ENCODE measurements at places on chromosomes 7 and 10.

DNA sequence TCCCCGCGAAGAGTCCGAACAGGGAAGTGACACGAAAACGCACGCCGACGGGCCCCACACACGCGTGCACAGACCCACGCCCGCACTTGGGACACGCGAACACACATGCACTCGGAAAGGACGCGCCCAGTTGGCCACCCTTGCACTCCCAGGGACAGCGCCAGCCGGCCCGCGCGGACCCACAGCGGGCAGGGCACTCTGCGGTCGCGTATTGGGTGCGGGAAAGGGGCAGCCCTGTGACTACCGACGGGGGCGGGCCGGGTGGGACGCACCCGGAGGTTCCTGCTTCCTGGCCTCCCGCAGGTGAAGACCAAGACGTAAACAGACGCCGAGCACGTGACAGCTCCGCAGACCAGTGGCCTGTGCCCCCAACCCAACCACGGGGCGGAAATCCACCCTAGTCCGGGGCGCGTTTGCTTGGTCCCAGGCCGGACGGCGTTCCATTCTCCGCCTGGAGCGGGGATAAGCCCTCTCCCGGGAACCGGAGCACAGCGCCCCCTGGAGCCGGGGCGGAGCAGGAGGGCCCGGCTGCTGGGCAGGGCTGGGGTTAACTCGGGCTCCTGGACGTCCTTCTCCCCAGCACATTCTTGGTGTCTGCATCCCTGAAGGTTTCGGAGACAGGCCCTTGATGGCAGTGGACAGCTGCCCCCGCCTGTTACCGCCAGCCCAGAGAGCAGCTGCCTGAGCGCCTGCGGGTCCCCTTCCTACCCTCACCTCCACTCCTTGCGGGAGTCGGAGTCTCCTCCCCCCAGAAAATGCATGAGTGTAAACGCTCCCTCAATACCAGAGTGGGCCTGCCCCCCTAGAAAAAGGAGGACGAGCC lies 2.0 kb upstream of the LZTS2 start:
- DNase-seq = no peak

DNA sequence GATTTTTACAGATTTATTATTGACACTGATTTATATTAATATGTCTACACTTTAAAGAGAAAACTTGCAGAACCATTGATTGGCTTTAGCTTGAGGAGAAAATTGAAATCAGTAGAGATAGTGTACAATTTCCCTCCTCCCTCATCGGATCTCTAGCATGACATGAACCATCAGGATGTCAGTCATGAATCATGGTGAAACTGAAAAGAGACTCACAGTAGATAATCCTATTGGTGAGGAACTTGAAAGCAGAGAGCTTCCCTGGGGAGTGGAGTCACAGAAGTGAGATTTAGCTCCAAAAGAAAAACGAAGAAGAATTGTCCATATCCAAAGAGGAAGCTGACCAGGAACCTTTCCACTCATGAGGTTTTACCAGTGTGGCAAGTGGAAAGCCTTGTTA lies 346.8 kb downstream of the ABCA13 start:
- DNase-seq = no peak

- DNase-seq = no peak
Measured at GRCh38 chr7:13800694-13801448, 188.6 kb downstream of the ETV1 start.

DNA sequence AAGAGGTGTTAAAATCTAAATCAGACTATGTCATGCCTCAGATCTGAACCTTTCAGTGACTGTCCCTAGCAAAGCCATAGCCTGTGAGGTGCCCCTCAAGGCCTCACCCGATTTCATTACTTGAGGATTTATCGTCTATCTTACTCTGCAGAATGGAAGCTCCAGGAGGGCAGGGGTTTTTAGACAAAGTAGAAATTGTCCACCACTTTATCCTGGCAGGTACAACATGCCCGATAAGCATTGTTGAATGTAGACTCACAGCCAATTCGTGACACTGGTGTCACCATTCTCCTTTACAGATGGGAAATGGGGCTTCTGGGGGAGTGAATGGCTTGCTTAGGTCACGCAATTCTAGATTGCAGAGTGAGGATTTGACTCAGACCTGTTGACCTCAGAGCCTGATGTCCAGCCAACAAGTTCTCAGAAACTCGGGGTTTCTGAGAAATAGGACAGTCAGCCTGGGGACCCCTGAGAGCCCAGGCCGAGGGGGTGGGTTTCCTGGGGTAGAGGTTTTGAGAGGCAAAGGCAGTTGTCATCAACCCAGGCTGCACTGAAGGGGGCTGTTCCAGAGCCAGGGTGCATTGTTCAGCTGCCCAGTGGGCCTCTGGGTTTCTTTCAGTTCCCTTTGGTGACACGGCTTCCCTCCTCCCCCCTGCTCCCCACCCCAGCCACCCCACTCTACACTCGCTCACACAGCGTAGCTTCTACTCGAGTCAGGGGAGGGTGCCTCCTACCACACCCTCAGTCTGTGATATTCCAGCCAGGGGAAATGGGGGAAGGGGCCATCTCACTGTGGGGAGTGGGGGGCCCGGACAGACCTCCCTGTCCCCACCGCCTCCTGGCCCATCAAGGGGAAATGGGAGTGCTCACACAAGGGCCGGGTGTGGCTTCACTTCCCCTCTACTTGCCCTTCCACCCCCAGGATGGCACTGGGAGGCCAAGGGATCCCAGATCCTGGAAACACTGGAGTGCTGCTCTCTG lies 3.1 kb upstream of the IRF5 start:
- DNase-seq = no peak

DNA sequence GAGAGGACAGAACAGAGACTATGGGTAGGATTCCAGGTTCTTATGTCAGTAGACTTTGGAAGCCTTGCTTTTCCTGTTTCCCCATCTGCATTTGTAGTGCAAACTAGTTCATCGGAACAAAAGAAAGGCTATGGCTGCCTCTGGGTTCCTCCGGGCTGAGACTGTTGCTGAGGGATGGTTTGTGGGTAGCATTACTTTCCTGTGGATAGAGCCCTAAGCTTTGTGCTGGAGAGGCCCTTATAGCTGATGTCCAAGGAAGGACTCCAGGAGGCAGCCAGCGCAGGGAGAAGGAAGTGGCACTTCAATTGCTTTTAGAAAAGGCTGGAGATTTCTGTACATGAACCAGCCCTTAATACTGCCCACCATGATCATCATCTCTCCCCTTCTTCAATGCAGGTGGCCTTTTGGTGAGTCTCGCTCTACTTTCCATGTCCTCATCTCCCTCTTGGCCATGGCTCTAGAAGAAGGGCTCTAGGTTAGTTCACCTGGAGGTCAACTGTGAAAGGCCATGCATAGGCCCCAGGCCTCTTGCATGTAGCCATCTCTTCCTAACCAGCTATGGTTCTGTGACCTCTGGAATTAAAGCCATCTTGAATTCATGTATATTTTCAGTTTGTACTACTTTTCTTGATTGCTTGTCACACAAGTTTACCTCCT lies 15.4 kb downstream of the MXI1 start:
- DNase-seq = no peak

DNA sequence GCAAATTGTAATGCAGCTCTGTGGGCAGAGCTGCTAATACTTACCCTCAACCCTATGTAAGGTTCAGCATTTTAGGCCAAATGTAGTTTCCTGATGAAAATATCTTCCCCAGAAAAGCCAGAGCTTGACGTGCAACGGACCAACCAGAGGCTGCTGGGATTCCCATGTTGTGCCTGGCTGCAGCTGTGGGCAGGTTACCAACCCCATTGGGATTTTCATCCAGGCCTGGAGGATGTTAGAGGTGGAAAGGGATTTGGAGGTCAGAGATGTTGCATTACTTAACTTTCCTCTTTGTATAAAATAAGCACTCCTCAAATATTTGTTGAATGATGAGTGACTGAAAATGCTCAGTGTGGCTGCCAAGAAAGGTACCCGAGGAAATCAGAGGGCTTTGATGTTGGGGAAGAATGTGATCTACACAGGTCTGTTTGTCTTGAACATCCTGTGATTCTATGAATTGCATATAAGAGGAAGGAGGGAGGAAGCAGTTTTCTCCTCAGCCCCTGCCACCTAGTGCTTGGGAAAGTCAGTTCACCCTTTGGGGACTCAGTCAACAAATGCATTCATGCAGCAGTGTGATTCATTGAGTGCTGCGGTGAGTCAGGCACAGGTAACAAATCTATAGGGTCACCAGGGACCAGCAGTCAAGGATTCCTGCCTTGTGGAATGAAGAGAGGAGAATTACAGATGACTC lies 487.2 kb downstream of the RPS24 start:
- no peak for DNase-seq

- DNase-seq = no peak
Measured at GRCh38 chr10:1659221-1659791, 78.0 kb downstream of the ADARB2 start.

- no peak for DNase-seq
Measured at GRCh38 chr10:20041931-20042330, 225.7 kb downstream of the PLXDC2 start.

GRCh38 chr10:32197423-32197822 lies 141.2 kb upstream of the KIF5B start:
- no peak for DNase-seq

GRCh38 chr10:110348336-110348735 lies 43.6 kb upstream of the SMNDC1 start:
- DNase-seq = no peak

GRCh38 chr10:131688304-131688703 lies 212.5 kb upstream of the PPP2R2D start:
- DNase-seq = no peak

DNA sequence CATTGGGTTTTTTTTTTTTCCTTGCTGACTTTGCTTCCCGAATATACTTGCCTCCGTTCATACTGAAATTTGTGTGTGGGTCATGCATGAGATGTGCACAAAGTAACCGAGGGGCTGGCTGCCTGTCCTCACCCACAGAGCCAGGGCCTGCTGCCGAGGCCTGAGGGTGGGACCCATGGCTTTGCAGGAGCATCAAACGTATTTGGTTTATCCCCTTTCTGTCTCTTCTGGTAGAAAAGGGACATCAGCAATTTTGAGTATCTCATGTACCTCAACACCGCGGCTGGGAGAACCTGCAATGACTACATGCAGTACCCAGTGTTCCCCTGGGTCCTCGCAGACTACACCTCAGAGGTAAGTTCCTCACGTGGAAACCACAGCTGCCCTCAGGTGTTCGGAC lies 3.5 kb upstream of the LRRC18 start:
- DNase-seq = no peak

GRCh38 chr7:32618470-32618869 lies 123.2 kb downstream of the AVL9 start:
- DNase-seq = no peak

- no peak for DNase-seq
Measured at GRCh38 chr10:20289070-20289828, 473.0 kb downstream of the PLXDC2 start.

DNA sequence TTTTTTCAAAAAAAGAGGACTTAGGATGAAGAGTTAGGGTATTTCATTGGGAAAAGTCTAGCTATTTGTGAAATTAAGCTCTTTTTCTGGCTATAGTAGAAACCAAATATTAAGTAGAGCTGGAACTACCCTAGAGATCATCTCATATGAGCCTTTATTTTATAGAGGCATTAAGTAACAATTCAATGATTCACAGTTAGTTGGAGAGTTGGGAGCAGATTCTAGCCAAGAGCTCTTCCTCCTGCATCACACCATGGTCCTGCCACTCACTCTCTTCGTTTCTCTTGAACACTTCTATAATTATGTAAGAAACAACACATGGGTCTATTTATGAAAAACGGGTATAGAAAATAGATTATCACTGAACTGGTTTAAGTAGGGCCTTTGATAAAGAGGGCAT lies 76.1 kb upstream of the ANK3 start:
- no peak for DNase-seq

DNA sequence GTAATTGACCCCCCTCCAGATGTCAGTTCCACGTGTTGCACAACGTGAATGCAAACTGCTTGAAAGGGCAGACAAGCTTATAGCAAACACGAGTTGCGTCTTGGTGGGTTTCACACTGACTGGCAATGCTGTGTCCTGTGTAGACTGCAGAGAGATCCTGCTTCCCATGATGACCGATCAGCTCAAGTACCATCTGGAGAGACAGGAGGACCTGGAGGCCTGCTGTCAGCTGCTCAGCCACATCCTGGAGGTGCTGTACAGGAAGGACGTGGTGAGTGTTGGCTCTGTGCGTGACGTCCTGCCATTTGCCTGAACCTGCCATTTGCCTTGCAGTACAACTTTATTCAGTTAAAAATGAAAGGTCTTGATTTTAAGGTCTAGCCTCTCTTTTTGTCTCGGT lies 71.1 kb downstream of the INSYN2A start:
- no peak for DNase-seq

GRCh38 chr10:44370731-44371248 lies 14.1 kb downstream of the CXCL12 start:
- no peak for DNase-seq

- DNase-seq = no peak
Measured at GRCh38 chr10:74058658-74059057, 60.7 kb downstream of the VCL start.

GRCh38 chr7:147700702-147701101 lies 889.9 kb upstream of the C7orf33 start:
- DNase-seq = no peak

DNA sequence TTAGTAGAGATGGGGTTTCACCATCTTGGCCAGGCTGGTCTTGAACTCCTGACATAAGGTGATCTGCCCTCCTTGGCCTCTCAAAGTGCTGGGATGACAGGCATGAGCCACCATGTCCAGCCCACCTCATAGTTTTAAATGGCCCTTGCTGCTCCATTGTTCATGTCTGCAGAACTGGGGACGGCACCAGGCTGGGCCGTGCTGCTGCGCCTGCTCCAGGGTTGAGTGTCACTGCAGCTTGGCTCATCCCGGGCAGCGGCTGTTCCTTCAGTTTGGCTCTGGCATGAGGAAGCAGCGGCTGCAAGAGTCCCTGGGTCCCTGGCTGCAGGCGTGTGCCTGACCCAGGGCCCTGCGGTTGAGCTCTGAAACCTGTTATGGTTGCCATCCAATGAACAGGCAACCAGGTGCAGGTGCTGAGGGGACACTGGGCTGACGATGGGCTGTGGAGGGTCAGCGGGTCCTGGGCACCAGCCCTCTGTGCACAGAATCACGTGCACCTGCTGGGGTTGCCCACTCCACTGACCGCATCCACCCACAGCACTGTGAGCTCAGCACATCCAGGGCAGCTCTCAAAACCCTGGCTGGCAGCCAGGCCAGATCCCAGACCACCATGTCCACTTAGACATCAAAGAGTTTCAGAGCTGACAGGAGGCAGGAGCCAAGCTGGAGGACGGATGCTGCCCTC lies 70.2 kb upstream of the PPP2R2D start:
- DNase-seq = no peak

GRCh38 chr7:2525658-2526630 lies 6.4 kb downstream of the LFNG start:
- DNase-seq = no peak

DNA sequence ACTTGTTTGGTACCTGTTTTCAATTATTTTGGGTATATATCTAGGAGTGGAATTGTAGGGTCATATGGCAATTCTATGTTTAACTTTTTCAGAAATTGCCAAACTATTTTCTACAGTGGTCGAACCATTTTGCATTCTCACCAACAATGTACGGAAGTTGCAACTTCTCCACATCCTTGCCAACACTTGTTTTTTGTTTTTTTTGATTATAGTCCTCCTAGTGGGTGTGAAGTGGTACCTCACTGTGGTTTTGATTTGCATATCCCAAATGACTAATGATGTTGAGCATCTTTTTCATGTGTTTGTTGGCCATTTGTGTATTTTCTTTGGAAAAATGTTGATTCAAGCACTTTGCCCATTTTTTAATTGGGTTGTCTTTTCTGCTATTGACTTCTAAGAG lies 122.1 kb downstream of the RPS24 start:
- no peak for DNase-seq

GRCh38 chr7:8592167-8592566 lies 158.8 kb downstream of the NXPH1 start:
- DNase-seq = no peak
